BJ (cell line): ENCODE measurements at places on chromosomes 11 and 22.

- DNase-seq, result no peak
Measured at GRCh38 chr11:76661834-76662434, 8.6 kb downstream of the LRRC32 start.

GRCh38 chr11:133681901-133682300 lies 149.6 kb upstream of the OPCML start:
- no peak for DNase-seq

GRCh38 chr11:30342736-30343166 lies 19.8 kb downstream of the ARL14EP start:
- no peak for DNase-seq

DNA sequence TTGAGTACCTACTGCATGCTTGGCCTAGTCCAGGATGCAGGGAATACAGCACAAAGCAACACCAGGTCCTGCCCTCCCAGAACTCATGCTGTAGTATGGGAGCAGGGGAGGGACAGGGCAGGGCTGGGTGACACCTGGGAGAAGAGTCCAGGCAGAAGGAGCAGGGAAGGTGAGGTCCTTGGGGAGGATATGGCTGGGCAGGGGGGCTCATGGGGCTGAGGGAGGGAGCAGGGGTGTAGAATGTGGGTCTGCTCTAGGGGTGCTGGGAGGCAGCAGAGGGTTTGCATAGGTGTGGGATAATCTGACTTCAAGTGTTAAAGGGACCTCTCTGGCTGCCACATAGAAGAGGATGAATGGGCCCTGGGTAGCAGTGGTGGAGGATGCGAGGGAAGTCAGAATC lies 4.8 kb downstream of the TOP3B start:
- no peak for DNase-seq

- no peak for DNase-seq
Measured at GRCh38 chr11:95571718-95572260, 217.8 kb downstream of the FAM76B start.

- DNase-seq, result no peak
Measured at GRCh38 chr22:42336527-42337227, 66.2 kb upstream of the TCF20 start.

- DNase-seq, result no peak
Measured at GRCh38 chr11:32297611-32298011, 137.7 kb downstream of the WT1 start.

- no peak for DNase-seq
Measured at GRCh38 chr11:125228993-125229392, 64.4 kb downstream of the PKNOX2 start.

- no peak for DNase-seq
Measured at GRCh38 chr22:39234472-39234787, 10.4 kb downstream of the PDGFB start.

DNA sequence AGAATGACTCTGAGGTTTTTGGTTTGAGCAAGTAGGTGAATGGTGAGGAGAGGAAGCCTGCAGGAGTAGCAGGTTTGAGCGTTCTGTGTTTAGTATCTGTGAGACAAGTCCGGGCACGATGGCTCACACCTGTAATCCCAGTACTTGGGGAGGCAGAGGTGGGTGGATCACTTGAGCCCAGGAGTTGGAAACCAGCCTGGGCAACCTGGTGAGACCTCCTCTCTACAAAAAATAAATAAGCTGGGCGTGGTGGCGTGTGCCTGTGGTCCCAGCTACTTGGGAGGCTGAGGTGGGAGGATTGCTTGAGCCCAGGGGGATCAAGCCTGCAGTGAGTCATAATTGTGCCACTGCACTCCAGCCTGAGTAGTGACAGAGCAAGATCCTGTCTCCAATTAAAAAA lies 9.7 kb upstream of the CENATAC start:
- DNase-seq, result no peak

DNA sequence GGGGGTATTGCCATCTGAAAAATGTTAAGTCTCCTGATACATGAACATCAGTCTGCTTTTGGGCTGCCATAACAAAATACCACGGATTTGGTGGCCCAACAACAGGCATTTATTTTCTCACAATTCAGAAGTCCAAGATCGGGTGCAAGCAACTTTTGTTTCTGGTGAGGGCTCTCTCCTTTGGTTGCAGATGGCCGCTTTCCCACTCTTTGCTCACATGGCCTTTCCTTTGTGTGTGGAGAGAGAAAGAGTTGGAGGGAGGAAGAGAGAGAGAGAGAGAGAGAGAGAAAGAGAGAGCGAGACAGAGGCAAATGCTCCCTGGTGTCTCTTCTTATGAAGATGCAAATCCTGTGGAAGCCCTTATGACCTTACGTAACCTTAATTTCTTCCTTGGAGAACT lies 2.5 kb upstream of the KRTAP5-2 start:
- no peak for DNase-seq

GRCh38 chr11:38019072-38019775 lies 1421.2 kb upstream of the RAG2 start:
- DNase-seq, result no peak

DNA sequence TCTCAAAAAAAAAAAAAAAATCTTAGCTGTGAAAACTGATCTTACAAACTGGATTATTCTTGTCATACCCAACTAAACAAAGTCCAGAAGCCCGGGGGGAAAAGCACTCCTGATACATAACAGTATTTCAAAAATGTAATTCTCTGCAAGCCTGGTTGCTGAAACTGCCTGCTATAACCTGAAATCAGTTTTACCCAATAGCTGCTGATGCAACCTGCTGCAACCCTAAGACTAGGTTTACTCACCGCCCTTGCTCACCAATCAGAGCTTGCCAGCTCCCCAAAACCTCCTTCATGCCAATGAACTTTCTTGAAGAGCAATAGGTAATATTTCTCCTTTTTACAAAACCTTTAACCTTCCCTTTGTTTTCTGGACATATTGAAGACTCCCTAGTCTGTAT lies 12.4 kb downstream of the FGF19 start:
- no peak for DNase-seq

- DNase-seq, result no peak
Measured at GRCh38 chr11:32273931-32274330, 161.4 kb downstream of the WT1 start.

DNA sequence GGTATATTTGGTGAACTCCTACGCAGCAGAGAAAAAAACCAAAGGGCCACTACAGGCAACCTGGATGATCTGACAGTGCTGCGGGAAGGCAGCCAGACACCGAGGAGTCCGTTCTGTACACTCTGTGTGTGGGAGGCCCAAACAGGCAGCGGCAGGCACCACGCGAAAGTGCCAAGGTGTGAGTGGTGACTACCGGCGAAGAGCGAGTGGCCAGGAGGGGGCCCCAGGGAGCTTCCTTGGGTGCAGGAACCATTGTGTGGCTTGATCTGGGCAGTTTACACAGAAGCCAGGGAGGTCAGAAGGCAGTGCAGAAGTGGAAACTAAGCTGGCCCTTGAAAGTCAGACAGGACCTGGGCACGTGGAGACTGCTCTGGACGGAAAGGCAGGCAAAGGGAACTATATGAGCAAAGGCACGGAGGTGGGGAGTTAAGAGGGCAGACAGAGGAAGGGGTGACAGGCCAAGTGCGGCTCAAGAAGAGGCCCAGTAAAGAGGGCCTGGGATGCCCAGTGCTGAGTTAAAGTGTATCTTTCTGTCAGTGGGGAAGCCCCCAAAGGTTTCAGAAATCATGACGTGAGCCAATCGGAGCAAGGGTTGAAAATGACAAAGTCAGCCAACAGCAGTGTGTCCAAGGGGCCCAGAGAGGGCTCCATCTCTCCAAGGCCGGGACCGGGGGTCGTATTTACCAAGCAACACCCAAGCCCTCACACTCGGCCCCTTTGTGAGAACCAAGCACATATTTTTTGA lies 10.6 kb downstream of the TMEM184B start:
- no peak for DNase-seq

DNA sequence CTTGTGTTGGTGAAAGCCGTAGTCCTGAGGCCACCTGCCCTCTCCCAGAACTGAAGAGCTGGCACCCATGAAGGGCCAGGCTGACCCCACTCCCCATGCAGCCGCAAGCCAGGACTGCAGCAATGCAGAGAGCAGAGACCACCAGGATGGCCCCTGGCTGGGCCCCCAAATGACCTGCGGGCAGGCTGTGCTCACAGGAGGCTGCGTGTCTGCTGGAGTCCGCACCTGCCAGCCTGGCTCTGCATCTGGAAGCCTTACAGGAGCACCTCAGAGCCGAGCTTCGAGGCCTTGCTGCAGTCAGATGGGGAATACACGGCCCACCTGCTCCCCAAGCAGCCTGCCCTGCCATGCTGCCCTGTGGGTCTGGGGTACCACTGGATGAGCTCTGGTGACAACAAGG lies 1336.8 kb downstream of the TBC1D22A start:
- no peak for DNase-seq

DNA sequence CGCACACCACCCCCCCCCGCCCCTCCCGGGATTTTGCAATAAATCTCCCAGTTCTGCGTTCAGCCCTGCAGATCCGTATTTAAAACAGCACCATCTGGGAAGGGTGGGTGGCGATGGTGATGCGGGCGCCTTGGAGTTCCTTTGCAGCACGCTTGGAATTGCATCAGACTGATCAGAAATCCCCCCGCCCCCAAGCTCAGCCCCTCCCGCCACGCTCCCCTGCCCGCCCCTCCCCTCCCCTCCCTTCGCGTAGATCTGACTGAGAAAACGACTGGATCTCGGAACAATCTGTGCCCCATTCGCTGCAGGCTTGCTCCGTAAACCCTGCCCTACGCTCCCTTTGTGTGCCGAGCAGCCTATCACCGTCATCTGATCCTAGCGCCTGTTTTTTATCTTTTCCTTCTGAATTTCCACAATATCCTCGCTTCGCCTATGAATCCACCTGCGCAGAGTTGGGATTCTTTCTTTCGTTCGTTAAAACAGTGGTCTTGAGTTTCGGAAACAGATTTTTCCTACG lies 18.1 kb upstream of the BDNF start:
- peak; percentile 75 for DNase-seq

DNA sequence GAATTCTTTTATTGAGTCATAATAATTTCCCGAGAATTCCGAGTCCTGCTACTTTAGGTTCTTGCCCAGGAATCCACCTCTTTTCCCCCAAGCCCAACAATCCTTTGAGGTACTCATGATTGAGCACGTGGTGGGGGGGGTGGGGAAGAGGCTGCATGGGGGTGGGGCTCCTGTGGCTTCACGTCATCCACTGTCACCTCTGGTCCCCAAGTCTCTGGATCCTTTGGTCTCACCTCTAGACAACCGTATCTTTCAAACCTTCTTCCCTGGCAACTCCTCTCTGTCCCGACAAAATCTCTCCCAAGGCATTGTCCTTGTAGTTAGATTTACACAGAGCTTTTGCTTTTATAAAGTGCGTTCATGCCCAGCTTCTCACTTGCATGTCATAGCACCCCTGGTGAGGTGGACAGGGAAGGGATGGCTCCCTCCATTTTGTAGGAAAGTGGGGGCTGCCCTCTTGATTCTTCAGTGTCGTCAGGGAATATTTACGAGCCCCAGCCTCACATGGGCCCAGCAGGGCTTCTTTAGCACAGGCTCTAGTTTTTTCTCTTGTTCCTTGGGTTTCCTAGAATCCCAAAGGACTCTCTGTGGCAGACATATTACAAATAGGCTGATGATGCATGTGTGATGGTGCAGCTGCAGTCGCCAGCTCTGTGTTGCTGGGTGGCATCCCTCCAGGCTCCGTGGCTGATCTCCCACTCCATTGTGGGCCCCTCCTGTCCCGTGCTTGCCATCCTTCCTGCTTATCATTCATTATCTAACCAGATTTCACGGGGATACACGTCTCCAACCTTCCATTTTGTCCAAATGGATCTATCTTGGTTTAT lies 8.4 kb downstream of the UCP3 start:
- DNase-seq, result no peak

GRCh38 chr11:127627629-127628457 lies 627.3 kb upstream of the KIRREL3 start:
- no peak for DNase-seq

GRCh38 chr11:44306918-44307244 lies 3.1 kb downstream of the ALX4 start:
- no peak for DNase-seq

- DNase-seq, result no peak
Measured at GRCh38 chr11:22456993-22457762, 119.0 kb downstream of the SLC17A6 start.

DNA sequence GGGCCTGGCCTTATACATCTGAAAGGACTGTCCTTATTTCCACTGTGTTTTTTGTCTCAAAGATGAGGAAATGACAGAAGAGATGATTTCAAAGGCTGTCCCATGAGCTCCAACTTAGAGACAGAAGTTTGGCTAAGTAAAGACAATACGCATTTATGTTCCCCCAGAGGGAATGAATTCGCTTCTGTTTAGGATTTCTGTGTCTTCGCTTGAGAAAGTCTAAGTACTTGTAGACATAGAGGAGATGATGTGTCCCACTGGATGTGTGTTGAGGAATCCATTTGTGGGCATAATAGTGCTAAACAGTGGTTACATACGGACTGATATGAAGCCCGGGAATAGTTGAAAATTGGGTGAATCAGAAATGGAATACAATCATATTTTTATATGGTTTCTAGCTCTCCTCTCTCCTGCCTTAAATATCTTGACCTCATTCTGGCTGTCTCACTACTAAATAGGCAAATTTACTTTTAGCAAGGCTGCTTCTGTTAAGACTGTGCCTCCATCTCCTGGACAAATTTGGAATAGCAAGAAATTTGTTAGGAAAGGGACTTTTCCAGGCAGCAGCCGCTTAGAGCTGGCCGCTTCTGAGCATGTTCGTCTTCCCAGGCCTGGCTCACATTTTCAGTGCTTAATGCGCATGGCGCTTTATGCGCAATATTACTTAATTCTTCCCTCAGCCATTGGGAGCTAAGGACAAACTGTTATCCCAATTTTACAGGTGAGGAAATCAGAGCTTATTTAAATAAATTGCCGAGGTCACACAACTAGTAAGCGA lies 1.9 kb upstream of the PEX26 start:
- peak; percentile 50 for DNase-seq

DNA sequence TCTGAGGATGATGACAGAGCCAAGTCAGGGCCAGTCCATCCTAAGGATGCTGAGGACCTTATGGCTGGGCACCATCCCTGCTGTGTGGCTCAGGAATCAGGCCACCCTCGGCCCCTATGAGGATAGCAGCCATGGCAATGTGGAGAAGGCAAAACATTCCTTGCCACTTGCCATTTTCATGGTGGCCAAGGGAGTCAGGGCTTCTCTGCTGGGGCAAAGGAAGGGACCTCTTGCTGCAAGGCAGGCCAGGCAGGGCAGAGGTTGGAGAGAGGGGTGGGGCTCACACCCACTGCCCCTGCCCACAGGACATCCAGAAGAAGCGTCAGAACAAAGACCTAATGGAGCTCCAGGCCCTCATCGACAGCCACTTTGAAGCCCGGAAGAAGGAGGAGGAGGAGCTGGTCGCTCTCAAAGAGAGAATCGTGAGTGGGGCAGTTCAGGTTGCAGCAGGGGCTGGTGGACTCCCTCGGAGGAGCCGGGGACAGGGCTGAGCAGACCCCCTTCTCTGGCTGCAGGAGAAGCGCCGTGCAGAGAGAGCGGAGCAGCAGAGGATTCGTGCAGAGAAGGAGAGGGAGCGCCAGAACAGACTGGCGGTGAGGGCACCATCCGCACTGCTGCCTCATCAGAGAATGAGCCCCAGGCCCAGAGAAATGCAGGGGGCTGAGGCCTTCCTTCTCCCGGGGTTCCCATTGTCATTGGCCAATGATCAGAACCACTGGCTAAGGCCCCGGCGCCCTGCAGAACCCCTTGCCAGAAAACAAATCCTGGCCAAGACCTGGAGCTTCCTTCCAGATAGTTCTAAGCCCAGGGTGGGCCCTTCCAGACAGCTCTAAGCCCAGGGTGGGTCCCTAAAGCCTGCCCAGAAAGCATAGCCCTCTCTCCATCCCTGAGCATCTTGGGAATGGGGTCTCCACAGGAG lies 13.5 kb upstream of the MRPL23 start:
- no peak for DNase-seq
